ENCODE measurements at places on chromosomes 11 and 22.

DNA sequence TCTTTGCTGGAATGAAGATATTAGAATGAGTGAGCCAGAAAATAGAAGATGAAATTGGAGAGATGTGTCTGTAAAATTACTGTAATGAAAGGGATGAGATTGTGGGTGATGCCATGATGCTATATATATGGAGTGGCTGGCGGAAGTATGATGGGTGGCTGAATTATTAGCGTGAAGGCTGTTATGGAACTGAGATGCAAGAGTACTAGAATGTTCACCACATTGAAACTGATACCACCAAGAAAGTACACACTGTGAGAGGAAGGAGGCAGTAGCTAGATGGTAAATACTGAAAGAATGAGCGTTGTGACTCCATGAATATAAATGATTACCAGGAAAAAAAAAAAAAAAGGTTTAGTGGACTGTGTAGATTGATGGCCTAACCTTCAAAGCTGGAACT, 411.9 kb downstream of the CNTN5 start:
- no peak for DNase-seq

GRCh38 chr11:372809-373715, 3.8 kb downstream of the B4GALNT4 start:
- no peak for DNase-seq

DNA sequence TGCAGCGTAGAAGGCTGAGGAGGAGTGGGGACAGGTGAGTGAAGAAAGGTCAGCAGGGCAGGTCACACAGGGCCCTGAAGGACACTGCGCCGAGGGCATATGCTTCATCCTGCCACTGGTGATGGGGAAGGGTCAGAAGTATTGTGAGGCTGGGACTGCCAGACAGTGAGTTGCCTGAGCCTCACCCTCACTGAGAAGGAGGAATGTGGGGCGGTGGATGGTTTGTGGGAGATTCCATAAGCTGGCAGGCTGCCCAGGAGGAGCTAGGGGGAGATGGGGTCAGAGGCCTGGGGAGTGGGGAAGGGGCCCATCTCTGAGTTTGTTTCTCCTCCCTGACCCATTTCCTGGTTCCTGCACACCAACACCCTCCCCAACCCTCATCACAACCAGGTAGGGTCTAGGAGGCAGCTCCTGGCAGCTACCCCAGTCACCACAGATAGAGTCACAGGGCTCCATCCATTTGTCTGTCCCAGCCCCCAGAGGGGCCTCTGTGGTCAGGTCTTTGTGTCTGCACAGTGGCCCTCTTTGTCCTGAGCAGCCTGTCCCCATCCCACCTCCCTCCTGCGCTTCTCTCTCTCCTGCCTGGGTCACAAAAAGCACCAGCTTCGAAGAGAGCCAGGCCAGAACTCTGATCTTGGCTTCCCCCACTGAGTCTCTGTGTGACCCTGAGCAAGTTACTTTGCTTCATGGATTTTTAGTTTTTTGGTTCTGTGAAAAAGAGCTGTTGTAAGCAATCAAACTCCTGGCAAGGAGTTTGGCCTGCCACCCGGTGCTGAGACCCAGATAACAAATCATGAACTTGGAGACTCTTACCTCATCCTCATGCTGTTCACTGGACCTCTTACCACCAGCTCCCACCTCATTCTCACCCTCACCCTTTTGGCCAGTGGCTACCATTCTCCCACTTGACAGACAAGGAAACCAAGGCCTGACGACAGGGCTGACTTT, 4.6 kb upstream of the P2RY2 start:
- DNase-seq: no peak

DNA sequence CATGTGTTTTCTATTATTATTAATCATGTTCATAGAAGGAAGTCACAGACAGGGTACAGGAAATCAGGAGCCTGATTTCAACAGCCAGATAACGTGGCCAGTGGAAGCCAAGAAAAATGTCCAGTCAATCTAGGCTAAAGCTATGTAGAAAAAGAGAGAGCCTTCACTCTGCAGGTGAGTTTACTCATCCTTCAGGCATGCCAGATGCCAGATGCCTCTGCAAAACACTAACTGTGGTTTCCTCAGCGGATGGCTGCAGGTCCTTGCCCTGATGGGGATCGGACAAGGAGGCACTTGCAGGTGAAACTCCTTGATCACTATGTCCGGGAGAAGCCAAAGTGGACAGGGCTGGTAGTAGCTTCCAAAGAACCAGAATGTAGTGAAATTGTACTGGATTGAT, 962.3 kb upstream of the RAG2 start:
- no peak for DNase-seq

DNA sequence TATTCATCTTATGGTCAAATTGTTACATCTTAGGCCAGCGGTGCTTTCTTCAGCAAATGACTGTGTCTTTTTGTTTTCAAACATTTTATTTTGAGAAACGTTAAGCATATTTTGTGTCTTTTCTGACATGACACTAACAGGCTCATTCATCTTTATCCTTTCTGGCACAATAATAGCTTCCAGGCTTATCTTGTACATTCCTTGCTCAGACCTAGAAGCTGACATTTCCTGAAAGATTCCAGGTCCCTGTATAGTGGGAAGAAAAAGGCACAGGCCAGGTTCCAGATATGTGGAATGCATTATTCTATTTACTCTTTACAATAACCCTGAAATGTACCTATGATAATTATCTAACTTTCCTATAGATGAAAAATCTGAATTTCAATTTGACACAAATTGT, 379.1 kb upstream of the B3GAT1 start:
- no peak for DNase-seq

DNA sequence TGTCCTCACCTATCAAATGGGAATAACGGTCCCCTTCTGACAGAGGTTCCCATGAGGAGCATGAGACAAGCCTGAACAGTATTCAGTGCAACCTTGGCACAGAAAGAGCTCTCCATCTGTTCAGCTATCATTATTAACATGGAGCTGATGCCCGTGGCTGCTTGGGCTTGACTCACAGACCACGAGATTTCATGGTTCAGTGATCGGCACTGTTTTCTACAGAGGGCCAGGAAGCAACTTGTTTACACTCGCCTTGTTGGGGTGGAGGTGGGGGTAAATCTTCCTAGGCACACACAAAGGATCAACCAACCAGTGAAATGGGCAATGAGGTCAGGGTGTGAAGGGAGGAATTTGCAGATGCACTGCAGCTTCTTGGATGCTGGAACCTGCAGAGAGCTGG, 88.2 kb downstream of the CWC15 start:
- no peak for DNase-seq

DNA sequence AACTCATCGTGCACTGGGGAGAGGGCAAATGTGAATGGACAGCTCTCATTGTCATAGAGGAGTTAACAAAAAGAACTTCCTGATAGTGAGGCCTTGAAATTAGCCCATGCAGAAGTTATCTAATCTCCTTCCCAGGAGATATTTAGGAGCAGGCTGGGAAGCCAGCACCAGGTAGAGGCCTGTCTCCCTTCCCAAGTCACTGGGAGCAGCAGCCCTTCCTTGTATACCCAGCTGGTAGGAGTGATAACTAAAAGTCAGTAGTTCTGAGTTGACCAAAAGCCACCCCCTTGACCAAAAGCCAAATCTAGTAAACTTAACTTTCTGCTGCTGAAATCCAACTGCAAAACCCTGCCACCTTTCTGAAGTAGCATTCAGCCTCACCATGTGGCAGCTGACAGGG, 1.4 kb upstream of the BACE1-AS start:
- DNase-seq: no peak

DNA sequence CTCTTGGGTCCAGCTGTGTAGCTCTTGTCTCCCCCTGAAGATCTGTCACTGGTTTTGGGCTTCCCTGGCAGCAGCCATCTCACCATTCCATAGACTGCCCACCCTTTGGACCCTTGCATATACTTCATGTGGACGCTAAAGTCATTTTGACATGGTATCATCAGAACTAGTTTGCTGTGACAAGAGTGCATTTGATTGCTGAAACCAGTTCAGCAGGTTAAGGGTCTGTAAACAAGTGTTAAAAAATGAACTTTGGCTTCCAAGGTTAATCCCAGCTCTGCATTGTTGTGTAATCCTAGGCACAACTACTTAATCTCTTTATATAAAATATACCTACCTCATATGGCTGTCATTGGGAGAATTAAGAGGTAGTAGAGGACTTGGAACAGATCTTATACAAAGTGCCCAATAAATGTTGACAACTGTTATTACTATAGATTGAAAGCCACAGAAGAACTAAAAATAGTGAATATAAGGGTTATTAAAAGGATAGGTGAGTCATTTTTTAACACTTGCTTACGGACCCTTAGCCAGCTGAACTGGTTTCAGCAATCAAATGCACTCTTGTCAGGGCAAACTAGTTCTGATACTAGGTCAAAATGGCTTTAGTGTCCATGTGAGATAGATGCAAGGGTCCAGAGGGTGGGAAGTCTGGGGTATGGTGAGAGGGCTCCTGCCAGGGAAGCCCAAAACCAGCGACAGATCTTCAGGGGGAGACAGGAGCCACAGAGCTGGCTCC, 29.4 kb downstream of the CCDC90B start:
- DNase-seq: no peak

- DNase-seq: peak; percentile 91
Measured at GRCh38 chr11:44065841-44066731, at the start of gene ACCS. Gene ACCS (plus strand): TSS chr11:44066270. CDS start chr11:44067628, 1,358 bp downstream.

- DNase-seq: no peak
Measured at GRCh38 chr11:75874684-75875341, 59.8 kb downstream of the UVRAG start.

DNA sequence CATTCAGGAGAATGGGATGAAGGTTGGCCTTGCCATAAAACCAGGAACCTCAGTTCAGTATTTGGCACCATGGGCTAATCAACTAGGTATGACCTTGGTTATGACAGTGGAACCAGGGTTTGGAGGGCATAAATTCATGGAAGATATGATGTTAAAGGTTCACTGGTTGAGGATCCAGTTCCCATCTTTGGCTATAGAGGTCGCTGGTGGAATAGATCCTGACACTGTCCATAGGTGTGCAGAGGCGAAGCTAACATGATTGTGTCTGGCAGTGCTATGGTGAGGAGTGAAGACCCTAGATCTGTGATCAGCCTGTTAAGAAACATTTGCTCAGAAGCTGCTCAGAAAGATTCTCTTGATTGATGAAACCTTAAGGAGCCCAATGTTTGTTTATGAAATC, 5.7 kb downstream of the NF2 start:
- no peak for DNase-seq

DNA sequence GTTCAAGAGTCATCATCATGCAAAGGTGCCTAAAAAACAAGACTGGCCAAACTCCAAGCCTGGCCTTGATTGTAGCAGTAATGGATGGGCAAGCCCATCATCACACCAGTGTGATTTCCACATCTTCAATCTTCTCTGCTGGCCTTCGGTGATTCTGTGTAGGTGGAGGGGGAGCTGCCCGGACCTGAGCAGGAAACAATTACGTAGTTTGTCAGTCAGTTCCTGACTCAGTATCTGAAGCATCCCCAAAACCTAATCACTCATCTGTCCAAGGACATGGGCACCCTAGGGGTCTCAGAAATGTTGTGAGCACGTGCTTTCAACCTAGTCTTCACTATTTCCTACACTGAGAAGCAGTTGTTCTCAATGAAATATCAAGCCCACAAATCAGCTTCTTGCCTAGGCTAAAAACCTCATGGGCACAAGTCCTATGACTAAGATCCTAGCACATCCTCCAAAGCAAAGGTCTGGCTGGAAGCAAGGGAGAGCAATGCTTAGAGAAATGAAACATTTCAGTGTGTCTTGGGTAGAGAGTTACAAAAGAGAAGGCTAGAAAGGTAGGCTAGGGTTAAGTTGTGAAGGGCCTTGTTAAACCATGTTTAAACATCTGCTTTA, 24.6 kb downstream of the ATG16L2 start:
- no peak for DNase-seq

- DNase-seq: no peak
Measured at GRCh38 chr11:14132312-14132711, 169.8 kb downstream of the SPON1 start.

GRCh38 chr11:15770798-15771414, 585.4 kb downstream of the SOX6 start:
- DNase-seq: peak; percentile 17

GRCh38 chr22:47022475-47022874, 260.0 kb downstream of the TBC1D22A start:
- DNase-seq: no peak

GRCh38 chr11:59416613-59417012, 9.6 kb downstream of the OR5A2 start:
- no peak for DNase-seq

- DNase-seq: no peak
Measured at GRCh38 chr22:44200451-44200850, 19.7 kb downstream of the PARVG start.

GRCh38 chr11:17412488-17413180, 24.2 kb upstream of the KCNJ11 start:
- DNase-seq: no peak

- DNase-seq: no peak
Measured at GRCh38 chr22:38077096-38077495, 6.9 kb downstream of the SLC16A8 start.

DNA sequence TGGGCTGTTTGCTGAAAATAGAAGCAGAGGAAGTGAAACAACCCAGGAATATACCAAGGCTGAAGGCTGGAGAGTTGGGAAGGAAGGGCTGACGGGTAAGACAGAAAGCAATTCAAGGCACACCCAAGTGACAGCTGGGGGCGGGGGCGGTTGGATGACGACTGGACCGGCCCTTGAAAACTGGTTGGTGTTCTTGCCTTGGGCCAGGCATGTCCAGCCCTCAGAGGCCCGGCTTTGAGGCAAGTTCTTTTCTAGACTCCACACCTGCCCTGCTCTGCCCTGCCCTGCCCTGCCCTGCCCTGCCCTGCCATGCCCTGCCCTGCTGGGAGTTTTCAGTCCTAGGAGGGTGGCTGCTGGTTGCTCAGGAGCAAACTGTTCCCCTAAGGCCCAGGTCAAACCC, 34.2 kb upstream of the CACNG2 start:
- DNase-seq: no peak

DNA sequence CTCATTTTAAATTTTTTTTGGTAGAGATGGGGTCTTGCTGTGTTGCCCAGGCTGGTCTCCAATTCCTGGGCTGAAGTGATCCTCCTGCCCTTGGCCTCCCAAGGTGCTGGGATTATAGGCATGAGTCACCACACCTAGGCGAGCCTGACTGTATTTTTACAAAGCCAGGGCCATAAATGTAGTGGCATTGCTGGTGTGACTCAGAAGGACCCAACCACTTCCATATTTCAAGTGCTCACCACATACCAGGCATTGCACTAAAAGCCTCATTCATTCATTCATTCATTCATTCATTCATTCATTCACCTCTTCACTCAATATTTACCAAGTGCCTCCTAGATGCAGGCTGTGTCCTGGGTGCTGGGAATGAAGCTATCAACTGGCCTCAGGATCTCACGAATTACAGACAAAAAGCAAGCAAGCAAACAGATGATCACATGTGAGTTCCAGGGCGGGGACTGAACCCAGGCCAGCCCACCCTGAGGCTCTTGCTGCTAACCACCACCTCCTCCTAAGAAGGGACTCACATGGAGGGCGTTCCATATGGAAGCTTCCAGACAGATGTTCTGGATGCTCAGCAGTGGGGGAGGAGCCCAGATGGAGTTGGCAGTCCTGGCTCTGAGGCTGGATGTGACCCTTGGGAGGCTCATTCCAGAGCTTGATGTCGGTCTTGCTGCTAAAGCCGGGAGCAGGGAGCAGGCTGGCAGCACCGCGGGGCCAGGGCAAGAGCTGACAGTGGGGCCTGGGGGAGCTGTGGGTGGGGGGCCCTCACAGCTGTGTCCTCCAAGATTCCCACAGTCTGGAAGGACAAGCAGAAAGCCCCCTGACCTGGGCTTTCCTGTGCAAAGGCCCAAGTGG, 158.8 kb downstream of the CTTN start:
- no peak for DNase-seq

- DNase-seq: peak; percentile 76
Measured at GRCh38 chr11:288478-289397, at the start of gene PGGHG. Gene PGGHG (plus strand): TSS chr11:289126. CDS start chr11:289817, 691 bp downstream.

- DNase-seq: no peak
Measured at GRCh38 chr11:86800960-86801272, 574 bp downstream of the PRSS23 start.
